ENCODE measurements at places on chromosomes 12 and 14.

- no peak for DNase-seq
Observed at GRCh38 chr14:72777636-72778035, 116.3 kb downstream of the DPF3 start.

DNA sequence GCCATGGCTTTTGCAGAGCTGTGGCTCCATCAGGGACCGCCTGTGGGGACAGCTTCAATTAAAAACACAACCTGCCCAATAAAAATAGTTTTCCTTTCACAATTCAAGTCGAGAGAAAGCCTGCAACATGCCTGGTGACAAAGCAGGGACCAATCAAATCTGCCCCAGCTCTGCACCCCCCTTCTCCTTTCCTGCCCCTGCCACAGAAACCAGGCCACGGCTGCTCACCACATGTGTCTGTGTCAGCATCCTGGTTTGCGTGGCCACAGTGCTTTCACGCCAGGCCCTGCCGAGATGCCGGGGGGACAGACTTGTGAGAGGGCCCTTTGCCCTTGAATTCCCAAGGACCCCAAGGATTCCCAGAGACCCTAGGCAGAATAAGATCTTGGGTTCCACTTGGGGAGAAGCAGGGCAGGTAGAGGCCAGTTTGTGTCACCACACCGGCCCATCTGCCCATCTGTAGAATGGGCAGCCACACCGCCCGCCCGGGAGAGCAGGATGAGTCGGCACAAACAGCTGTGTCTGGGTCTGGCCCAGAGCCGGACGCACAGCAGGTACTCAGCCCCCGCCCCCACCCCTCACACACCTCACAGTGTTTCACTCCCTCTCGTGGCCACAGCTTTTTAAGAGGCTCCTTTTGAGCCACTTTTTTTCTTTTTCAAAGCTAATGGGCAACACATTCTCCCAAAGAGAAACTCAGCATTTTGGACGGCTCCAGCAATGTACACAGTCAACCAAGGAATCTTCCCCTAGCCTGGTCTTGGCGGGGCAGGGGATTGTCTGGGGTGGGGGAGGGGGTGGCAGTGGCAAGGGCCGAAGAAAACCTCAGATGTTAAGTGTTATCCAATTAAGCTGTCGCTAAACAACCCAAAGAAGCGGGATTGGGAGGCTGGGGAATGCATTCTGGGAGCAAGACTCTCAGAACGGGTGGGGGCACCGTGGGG is 41.5 kb downstream of the BCL11B start:
- DNase-seq = no peak

- DNase-seq = no peak
Observed at GRCh38 chr14:38536376-38537038, 280.6 kb upstream of the CLEC14A start.

DNA sequence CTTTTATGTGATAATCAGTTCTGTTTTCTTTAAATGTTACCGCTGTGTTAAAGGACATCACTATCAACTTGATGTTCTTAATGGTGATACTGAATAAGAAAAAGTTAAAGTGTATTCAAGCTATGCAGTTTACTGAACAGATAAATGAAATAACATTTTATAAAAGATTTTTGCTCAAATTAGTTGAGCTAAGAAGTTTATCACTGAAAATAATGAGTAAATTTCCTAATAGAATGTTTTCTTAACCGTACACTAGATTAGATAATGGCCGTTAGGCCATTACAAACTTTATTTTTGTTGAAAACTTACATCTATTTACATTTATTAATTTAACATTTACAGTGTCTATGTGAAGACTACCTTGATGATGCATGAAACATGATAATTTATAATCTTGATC is 25.0 kb downstream of the ATF7IP start:
- DNase-seq = no peak

DNA sequence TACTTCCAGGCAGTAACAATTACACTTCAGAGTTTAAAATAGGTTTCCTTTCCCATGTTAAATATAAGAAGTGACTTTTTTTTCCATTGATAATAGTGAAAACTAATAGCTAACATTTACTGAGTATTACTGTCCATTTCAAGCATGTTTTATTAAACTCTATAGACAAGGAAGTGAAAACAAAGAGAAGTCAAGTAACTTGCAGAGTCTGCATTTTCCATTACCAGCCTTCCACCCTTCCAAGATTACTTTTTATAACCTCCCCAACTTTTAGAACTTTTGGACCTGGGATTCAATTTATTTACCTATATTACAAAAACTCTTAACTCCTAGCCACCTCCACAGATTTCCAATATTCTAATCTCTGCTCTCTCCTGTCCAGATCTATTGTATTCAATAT is 67.7 kb downstream of the SEC23A start:
- no peak for DNase-seq

GRCh38 chr12:1799051-1799881 is 21.1 kb upstream of the LRTM2 start:
- no peak for DNase-seq

DNA sequence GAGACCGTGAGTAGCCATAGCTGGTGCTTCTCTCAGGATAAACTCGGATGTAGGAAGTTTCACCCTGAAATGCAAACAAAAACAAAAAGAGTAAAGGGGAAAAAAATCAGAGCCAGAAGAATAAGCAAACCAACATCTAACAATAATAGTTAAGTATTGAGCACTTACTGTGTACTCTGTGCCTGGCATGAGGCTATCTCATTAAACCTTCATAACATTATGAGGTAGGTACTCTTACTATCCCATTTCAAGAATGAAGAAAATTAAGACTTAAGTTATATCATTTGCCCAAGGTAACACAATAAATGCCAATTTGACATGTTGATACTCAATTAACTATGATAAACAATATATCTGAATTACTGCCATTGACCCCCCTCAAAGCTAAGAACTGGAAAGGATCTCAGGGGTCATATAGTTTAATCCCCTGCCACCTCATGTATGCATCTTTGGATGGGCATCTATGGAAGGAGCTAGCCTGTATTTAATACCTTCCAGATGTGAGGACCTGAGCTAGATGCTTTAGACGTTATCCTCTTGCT is 7.4 kb downstream of the SRSF9 start:
- no peak for DNase-seq

DNA sequence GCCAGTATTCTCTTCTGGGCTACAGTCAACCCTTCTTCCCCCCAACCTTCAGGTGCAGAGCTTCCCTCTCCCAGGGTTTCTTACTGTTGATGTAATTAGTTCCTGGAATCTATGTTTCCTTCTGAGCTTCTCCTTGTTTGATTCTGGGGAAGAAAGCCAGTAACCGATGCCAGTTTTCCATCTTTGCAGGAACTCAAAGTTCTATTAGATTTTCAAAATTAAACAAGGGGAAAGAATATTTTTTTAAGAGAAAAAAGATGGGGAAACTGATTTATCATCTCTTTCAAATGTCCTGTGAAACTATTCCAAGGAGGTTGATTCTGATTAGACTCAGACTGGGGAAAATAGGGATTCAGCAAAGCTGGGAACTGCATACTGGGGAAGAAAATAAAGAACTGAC is 17.9 kb upstream of the FAM234B start:
- DNase-seq = no peak

DNA sequence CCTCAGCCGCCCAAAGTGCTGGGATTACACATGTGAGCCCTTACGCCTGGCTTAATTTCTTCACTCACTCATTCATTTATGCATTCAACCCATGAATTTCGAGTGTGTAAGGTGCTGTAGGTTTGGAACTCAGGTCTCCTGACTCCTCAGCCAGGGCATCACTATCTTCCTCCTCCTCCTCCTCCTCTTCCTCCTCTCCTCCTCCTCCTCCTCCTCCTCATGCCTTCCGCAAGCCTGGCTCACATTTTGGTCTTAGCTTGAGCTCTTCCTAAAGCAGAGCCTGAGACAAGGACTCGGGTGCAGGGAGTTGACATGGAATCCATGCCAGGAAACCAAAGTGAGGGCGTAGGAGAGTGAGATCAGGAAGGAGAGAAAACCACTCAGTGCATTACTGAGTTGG is 20.8 kb upstream of the CHGA start:
- no peak for DNase-seq

DNA sequence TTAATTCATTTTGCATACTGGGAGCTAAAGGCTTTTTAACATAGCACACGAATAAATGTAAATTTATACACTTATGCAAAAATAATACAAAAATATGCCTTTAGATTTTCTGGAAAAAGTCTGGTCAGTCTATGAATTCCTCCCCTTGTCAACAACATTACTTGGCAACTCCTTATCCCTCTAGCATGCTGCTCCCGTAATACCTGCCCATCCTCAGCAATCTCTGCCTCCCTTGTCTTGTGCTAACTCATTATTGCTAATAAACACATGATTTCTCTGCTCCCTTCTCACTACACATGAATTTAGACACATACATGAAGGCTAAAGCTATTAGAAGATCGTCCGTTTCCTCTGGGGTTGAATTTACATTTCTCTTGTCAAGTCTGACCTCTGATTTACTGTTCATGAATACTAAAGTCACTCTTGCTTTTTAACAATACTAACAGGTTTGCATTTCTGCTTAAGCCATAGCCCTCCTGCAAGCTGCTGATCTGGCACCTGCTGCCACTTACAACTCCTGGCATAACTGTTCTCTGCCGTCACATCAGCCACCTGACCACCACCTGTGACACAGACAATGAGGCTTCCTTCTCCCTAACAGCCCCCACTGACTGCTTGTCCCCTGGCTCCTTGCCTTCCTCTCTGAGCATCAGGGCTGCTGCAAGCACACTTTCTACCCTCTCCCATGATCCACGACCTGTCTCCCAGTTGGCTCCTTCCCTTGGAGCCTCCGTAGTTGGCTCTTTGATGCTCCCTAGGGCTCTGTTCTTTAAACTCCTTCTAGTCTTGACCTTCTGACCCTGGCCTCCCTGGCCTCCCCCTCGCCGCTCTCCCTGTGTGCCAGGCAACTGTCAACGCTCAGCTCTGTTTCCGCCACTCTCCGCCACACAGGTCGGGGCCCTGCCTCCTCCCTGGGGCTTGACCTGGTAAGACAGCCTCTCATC is 177.6 kb downstream of the CALM1 start:
- DNase-seq = no peak

- no peak for DNase-seq
Observed at GRCh38 chr14:97283005-97283403, 485.8 kb downstream of the VRK1 start.

- DNase-seq = no peak
Observed at GRCh38 chr12:6336889-6337853, 4.7 kb downstream of the TNFRSF1A start.

- no peak for DNase-seq
Observed at GRCh38 chr12:52715416-52715815, 12.1 kb upstream of the KRT77 start.
